Fibroblast of pulmonary artery (primary cell): ENCODE measurements at places on chromosomes 2 and 18.
A peak's percentile ranks its signal among the peaks of the same experiment; 100 is the strongest.

- DNase-seq, result peak; percentile 72
Observed at GRCh38 chr18:9684881-9685614, 23.1 kb upstream of the RAB31 start.

DNA sequence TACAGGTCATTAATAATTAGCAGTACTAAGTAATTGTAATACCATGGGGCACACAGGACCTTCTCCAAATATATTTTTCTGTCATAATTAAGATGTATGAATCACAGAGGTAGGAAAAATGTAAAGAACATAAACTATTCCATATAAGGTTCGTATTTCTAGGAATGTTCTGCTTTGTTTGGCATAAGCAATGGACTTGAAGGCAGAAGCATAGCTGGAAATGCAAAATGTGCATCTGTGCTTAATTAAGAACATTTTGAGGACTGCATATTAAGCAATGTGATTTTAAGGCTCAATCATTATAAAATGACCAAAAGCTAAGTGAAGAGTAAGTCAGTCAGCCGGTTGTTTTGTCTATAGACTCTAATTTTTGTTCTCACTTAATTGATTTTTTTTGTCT, 123.2 kb downstream of the RBM43 start:
- peak; percentile 4 for DNase-seq

GRCh38 chr2:98520806-98521205, 76.1 kb downstream of the INPP4A start:
- no peak for DNase-seq

DNA sequence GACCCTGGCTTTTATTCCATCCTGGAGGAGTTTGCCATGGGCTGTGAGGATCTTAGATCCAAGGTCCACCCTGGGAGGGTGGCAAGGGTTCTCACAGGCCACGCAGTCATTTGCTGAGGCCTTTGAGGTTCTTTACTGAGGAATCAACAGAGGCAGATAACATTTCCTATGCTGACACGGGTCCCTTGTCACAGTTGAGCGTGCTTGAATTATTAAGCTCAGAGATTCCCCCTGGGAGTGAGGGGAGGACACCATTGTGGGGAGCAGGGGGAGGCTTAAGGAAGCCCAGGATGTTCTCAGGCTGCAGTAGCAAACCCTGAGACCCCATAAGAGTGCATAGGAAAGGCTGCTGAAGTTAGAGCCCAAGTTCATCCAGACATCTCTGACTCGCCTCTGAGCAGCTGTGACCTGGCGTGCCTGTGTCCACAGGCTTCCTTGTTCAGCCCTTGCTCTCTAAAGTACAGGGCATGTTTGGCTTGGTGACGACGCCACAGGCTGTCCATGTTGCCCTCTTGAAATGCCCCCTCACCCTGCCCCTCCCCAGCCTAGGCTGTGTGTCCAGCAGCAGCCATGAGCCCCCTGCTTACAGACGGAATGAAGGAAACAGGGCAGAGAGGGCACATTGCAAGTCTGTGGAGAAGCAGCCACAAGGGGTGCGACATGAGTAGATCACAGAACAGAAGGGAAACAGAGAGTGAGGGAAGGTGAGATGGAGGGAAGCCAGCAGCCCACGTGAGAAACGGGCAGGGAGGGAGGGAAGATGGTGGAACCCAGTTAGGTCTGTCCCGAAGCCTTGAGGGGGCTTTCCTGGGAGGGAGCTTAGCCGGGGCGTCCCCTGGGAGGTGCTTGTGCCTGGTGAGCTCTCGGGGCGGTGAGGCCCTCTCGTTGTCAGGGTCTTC, 34.0 kb downstream of the NAPG start:
- no peak for DNase-seq

DNA sequence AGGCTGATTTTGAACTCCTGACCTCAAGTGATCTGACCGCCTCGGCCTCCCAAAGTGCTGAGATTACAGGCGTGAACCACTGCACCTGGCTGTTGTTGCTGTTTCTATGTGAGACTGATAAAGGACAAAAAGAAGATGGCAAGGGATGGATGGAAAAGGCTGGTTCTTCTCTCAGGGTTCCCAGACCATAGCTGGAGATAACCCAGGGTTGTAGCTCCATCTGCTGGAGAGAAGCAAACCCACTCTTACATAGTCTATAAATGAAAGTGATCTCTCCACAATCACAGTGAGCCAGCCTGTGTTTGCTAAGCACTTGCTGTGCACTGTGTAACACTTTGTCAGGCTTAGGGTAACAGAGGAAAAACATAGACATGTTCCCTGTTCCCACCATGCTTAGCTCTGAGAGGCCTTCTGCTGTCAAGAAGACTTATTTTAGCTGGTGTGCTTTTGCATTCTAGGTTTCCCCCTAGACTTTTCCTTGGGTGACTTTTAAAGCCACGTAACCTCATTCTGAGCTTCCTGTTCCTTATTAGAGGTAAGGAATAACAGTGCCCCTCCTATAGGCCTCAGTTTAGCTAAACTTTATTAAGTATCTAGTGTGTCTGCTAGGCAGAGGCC, 49.7 kb downstream of the LIMS1 start:
- DNase-seq, result peak; percentile 91

DNA sequence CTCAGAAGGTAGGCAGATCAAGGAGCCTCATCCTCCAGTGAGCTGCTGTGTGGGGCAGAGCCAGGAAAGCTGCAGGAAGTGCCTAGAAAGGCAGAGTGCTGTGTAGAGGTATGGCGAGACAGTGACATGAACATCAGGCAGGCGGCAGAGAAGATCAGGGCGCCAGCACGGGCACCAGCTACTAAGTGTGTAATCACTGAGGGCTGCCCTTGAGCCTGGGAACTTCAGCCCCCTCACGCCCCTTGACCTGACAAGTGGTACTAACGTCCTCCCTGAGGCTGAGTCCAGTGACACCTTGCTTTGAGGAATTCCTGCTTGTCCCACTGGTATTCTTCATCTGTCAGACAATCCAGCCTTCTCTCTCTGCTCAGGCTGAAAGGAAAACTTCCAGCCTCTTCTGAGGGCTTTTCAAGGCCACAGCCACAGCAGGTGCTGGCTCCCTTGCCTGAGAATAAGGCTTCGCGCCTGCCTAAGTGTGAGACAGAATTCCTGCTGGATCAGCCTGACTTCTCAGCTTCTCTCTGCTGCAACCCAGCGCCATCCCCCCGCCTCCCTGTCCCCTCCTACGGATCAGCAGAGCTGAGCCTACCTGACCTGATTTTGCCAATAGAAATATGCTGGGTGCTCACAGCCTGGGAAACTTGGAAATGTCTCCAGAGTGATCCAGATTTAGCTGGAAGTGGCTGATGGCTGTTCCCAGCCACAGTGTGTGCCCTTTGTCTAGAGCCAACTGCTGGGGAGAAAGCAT, 148.0 kb downstream of the SMAD7 start:
- no peak for DNase-seq

GRCh38 chr2:51165534-51166260, 133.8 kb upstream of the NRXN1 start:
- DNase-seq, result peak; percentile 6

GRCh38 chr2:208042041-208042440, 16.7 kb upstream of the PLEKHM3 start:
- DNase-seq, result peak; percentile 30

DNA sequence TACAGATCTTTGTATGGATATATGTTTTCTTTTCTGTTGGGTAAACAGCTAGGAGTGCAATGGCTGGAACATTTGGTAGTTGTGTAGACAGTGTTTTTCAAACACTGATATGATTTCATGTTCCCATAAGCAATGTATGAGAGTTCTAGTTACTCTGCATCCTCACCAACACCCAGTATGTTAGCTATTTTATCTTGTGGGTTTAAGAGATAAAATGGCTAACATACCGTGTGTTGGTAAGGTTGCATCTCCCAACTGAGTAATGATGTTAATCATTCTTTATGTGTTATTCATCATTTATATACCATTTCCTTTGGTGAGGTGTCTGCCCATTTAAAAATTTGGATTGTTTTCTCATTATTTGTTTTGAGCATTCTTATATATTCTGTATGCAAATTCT, 65.7 kb downstream of the LYPD6B start:
- no peak for DNase-seq

DNA sequence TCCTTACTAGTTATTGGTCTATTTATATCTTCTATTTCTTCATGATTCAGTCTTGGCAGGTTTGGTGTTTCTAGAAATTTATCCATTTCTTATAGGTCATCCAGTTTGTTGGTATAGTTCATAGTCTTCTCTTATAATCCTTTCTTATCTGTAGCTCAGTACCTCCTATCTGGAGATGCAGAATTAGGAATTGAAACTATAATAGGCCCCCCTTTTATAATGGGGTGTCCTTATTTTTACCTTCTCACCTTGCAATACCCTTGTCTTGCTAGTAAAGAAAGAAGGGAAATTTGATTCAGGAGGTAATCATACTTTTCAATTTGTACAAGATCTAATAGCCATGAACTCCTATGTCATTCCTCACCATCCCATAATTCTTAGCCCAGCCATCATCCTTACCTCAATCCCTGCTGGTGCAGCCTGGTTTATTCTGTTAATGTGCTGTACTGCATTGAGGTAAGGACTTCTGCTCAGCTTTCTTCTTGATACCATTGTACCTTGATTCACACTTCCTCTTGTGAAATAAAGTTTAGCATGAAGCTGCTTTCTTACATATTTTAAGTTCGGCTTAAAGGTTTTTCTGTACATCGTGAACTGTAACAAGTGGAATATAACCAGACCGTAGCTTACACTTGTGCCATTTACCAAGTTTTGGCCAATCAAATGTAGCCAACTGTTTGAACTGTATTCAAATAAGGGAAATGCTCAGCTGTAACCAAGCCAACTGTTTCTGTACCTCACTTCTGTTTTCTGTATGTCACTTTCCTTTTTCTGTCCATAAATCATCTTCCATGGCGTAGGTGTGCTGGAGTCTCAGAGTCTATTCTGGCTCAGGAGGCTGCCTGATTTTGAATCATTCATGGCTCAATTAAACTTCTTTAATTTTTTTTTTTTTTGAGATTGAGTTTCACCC, 40.1 kb upstream of the PTH2R start:
- no peak for DNase-seq

- no peak for DNase-seq
Observed at GRCh38 chr2:179661986-179662385, 199.4 kb downstream of the ZNF385B start.

DNA sequence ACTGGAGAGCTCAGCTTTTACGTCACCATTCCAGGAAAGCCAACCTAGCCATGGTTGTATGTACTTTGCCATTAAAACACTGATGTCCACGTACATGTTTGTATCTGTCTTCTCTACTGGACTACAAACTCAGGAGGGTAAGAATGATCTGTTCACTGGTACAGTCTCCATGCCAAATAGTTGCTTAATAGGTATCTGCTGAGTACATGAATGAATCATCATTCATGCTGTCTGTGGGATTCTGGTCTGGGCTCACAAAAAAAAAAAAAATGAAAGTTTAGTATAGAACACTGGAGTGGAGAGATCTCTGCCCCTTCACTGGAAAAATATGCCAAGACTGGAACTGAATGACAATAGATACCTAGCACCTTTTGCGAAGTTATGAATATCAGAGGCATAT, 102.6 kb upstream of the ITGA4 start:
- DNase-seq, result peak; percentile 91

GRCh38 chr18:2302012-2302411, 269.3 kb downstream of the METTL4 start:
- DNase-seq, result no peak

DNA sequence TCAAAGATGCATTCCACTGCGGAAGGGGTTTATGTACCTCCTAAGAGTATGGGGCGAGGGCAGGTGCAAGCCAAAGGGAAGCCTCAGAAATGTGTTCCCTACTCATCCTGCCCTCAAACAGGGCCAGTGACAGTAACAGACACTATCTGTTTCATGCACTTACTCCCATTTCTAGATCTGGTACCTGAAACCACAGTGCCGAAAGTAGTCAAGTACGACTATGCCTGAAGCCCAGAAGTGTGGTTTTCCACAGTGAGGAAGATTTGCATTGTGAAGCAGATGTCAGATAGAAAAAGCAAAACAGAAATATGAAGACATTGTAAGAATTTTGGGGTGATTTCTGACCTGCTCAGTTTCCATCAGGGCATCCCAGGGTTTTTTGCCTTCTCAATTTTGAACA, 748.7 kb downstream of the RNF144A start:
- DNase-seq, result no peak

GRCh38 chr2:98543214-98543613, 65.1 kb downstream of the COA5 start:
- DNase-seq, result no peak

- no peak for DNase-seq
Observed at GRCh38 chr2:95531254-95531771, 46.8 kb upstream of the TRIM43B start.

DNA sequence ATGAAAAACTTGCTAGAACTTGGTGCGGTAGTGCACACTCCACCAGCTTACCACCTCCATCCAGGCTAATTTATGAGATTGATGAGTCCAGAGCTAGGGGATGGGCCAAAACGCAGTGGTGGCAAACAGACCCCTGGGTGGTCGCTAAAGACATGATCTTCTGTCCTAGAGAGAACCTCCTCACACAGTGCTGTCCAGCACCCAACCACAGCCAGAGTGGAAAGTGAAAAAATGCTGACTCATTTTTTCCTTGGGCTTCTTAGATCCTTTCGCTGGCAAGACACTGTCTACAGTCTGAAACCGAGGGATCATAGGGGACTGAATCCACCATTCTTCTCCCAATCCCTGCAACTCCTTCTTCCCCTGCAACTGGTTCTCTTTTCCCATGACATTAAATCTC, 4.1 kb downstream of the ANTXR1 start:
- DNase-seq, result peak; percentile 73

DNA sequence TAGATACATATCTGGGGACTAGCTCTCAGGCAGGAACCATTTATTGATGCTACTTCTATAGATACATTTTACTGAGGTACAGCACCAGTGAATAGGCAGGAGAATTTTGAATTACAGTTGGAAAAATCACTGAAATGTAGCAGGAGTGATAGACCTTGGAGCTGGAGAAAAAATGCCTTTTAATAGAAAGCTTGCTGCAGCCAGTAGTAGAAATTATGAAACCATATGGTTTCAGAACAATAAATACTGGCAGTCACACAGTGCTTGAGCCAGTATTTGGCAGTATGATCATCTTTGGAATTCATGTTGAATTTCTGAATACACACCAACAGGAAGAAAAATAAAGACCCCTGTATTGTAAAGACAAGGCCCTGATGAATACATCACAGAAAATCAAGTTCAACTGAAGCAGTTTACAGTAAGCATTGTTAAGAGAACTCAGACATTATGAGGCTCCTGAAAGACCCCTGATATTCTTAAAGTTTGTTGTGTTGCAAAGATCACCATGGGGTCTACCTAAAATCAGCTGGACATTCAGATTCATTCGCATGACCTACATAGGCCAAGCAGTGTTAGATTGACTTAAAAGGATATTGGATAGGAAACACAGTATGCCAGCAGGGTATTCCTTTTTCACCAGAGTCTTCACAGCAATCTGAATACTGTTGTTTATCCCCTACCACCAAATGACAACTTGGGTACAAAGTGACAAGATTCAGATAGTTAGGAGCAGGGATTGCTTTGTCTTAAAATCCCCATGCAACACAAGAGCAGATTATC, 139.0 kb downstream of the EHBP1 start:
- DNase-seq, result no peak

GRCh38 chr2:119480718-119481142, 43.6 kb downstream of the SCTR start:
- no peak for DNase-seq

DNA sequence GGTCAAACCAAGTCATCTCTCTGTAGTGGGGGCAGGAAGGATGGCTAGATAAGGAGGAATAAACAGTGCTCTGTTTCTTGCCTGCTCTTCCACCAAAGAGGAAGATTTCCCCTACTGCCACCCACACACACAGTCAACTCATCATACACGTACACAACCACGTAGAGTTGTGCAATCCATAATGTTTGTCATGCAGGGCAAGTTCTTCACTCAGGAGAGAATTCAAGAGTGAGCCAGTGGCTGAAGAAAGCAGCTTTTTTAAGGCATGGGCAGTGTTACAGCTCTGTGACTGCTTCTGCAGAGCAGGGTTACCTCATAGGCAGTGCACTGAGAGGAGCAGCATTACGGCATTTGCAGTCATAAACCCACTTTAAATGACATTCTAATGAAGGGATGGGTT, 283.0 kb downstream of the RND3 start:
- DNase-seq, result peak; percentile 93
